ENCODE measurements at places on chromosomes 5 and 9. TPM values are rescaled to one million over a fixed set of nuclear protein-coding genes. Genes with fewer than 3 reads are reported as not detected.

- DNase-seq: no peak
These were observed 169.7 kb upstream of the IRX2 start for GRCh38 chr5:2921176-2921575.

Gene MAT2B
- total RNA-seq: 73.0 TPM

DNA sequence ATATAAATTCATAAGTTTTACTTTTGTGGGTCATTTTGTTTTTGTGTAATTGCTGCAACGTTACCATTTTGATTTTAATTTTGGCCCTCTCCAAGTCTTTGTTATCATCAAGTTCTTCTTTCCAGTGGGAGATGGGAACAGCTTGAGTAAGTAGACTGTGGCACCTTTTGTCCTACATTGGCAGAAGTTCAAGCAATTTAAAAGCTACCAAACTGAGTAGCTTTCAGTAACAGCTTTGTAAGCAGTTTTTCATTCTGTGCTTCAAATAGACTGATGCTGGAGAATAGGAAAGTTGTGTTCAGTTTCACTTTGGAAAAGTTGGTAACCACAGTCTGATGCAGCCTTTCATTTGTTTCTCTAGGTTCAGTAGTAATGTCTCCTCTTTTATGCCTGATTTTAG lies 47.8 kb upstream of the TMED7 start:
- no peak for DNase-seq

Gene TRPM3
- total RNA-seq: 3.4 TPM

Gene GKAP1
- total RNA-seq: 0.06 TPM

DNA sequence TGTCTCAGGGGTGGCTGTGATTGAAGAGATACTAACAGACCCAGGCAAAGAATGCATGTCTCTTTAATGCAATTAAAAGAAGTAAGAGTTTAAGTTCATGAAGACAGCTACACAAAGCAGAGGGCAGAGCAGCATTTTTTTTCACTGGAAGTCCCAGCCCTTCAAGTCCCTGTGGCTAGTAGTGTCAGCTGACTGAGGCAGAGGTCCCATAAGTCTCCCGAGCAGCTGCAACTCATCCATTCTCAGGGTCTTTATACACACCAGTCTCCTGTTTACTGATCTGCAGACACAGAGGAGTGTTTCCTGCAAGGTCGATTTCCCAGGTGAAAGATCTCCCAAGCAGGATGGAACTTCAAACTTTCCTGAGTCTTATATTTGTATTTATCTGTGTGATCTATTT lies 169.4 kb upstream of the GLRA1 start:
- DNase-seq: no peak

GRCh38 chr5:96927008-96927407 lies 8.9 kb upstream of the LNPEP start:
- DNase-seq: peak; percentile 25

DNA sequence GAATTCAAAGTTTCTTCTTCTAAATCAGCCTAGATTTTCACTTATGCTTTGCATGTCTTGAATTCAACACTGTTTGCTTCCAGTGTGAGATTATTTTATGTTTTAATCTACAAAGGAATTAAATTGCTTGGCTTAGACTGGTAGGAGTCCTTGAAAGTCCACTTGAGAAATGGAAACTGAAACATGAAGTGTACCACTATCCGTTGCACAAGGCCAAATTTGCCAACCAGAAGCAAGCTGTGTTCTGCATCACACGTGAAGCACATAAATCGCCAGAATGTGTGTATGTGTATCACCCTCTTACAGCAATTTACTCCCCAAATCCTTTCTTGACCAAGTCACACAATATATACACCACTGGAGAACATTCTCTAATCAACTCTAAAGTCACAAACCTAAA lies 10.3 kb downstream of the SEMA6A start:
- DNase-seq: no peak

- no peak for DNase-seq
These were observed 144.0 kb upstream of the PLPPR1 start for GRCh38 chr9:100884518-100884917.

- peak; percentile 15 for DNase-seq
These were observed 902 bp downstream of the HABP4 start for GRCh38 chr9:96450613-96451528.

Gene PCDHB9
- 3.1 TPM for total RNA-seq

GRCh38 chr5:73434907-73435306 lies 13.7 kb downstream of the FOXD1 start:
- no peak for DNase-seq

DNA sequence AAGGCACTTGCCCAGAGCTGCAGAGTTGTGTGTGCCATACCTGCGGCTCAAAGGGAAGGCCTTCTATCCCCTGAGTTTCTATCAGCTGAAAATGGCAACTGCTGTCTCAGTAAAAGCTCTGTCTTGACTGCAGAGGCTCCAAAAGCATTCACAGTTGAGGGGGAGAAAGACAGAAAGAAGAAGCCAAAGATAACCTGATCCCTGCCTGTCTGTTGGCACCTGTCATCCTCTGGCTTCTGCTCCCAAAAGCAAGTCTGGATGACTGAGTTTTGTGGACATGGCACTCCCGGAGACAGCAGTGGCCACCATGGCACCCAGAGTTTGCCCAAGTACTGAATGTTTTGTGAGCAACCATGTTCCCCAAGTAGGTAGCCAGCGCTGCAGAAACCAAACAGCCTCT lies 176.6 kb downstream of the NR3C1 start:
- no peak for DNase-seq

DNA sequence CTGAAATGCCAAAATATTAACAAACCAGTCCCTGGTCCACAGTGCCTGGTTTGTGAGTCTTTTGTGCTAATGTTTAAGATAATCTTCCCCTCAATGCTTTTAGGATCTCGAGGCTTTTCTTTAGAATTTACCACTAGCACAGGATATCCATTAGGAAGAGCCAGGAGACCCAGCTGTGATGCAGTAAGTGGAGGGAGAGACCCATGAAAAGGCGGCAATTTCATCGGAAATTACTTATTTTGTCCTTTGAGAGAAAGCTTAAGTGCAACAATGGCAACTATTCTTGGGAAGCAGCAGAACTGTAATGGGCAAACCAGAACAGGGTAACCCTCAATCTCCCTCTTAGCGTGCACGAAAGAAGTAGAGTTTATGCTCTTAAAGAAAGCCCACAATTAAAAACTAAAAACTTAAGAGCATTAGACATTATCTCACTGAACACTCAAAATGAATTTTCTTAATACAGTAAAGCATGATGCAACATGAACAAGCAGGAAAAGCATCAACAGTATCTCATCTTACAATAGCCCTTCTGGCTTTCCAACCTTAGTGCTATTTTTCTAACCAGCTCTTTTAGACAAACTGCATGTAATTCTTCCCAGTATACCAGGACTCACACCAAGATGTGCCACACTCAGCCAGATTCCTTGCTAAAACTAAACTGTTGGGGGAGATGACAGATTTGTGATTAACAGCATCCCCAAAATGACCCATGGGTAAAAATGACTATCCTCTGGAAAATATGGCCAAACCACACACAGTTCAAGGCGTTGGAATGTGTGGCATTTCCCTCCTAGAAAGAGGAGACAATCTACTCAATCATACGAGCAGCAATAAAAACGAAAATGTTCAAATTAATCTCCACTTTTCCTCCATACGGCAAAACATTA lies 36.4 kb downstream of the PWWP2A start:
- peak; percentile 88 for DNase-seq

DNA sequence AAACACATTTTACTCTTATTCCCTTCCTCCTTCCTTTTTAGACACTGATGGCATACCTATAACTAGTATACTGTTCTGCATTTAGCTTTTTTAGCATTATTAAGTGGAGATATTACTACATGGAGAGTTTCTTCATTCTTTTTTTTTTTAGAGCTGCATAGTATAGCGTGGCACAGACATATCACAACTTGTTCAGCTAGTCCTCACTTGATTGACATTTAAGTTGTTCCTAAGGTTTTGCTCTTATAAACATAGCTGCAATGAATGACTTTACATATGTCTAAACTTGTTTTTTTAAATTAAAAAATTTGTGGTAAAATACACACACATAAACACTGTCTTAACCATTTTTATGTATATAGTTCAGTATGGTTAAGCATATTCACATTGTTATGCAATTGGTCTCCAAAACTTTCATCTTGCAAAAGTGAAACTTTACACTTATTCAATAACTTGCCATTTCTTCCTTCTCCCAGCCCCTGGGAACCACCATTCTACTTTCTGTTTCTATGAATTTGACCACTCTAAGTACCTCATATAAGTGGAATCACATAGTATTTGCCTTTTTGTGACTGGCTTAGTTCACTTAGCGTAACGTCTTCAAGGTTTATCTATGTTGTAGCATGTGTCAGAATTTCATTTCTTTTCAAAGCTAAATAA lies 48.7 kb downstream of the ANKDD1B start:
- no peak for DNase-seq

- DNase-seq: no peak
These were observed 278.3 kb upstream of the RFX3 start for GRCh38 chr9:3804103-3804502.

DNA sequence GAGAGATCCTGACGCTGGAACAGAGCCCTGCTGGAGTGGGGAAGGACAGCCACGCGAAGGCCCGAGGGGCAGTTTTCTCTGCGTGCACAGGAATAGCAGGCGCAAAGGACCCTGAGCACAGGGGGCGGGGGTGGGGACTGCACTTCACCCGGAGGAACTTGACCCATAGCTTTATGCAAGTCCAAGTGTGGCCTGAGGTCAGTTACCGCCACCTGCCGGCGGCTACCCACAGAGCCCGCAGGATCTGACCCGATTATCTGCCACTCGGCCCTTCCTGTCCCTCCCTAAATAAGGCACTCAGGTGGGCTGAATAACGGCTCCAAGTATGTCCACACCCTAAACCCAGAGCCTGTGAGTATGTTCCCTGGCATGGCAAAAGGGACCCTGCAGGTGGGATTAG lies 65.4 kb upstream of the FCN1 start:
- no peak for DNase-seq

Gene NME5
- total RNA-seq: 0.17 TPM

- no peak for DNase-seq
These were observed 116.8 kb upstream of the SPRY4 start for GRCh38 chr5:142441616-142442015.

DNA sequence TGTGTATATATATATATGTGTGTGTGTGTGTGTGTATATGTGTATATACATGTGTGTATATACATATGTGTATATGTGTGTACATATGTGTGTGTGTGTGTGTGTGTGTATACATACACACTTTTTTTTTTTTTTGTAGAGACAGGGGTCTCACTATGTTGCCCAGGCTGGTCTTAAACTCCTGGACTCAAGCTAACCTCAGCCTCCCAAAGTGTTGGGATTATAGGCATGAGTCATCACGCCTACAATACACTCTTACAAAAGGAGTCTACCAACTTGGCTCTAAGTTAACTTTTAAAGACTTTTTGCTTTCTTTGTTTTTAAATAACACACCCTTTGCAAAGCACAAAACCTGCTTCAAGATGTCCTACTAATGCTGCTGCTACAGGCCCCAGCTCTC lies 2.1 kb downstream of the C9orf78 start:
- no peak for DNase-seq

DNA sequence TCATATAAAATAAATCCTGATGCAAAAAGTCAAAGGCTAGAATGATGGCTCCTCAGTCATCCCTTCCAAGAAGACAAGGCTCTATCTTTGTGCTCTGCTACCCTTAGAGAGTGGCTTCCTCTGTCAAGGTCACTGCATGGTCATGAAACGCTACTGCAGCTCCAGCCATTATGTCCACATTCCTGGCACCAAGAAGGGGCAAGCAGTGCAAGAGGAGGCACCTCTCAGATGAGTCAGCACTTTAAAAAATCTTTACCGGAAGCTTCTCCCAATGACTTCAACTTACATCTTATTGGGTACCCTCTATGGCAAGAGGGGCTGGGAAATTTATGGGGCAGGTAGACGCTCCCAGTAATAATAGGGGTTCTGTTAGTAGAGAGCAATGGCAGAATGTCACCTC lies 129.5 kb upstream of the CPEB4 start:
- DNase-seq: no peak

Gene IRF1
- total RNA-seq: 20.3 TPM

DNA sequence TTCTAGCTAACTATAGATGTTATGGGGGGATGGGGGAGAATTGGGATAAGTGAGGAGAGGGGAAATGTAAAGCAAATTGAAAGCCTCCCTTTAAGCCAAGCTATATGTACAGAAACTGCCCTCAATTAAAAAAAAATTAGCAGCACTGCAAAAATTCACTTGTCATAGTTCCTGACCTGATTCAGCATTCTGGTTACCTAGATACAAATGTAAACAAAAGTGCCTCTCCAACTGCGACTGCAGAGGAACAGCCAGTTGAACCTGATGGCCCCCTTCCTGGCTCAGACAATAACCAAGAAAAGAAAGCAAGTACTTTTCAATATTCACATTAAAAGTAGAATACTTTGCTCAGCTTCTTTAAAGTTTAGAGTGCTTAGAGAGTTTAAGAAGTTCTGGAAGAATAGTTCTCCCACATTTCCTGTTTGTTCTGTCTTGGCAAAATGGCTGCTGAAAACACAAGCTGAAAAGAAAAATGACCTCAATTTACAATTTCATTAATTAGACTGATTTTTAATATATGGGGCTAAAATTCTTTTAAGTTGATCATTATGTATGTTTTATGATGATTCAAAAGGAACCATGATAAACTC lies 1.5 kb downstream of the FAM81B start:
- peak; percentile 27 for DNase-seq

Gene POLR3G
- 14.2 TPM for total RNA-seq

DNA sequence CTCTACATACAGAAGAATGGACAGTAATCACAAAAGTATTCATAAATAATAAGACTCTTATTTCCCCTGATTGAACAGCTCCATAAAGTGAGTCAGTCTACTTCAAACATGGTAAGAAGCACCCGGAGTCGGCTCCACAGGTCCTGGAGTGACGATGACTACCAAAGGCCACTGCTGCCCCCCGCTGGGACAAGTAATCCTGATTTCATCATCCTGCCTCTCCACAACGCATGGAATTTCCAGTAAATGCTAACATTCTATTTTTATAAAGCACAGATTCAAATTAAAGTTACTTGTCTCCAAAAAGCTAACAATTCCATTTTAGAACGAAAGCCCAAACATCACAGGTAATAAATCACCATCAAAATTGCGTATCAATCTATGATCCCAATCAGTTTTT lies 16.2 kb downstream of the ATPSCKMT start:
- peak; percentile 86 for DNase-seq

GRCh38 chr5:141492168-141492885 lies 3.4 kb downstream of the PCDHGC5 start:
- DNase-seq: no peak

- peak; percentile 19 for DNase-seq
These were observed 67.8 kb upstream of the IL33 start for GRCh38 chr9:6147846-6148245.

DNA sequence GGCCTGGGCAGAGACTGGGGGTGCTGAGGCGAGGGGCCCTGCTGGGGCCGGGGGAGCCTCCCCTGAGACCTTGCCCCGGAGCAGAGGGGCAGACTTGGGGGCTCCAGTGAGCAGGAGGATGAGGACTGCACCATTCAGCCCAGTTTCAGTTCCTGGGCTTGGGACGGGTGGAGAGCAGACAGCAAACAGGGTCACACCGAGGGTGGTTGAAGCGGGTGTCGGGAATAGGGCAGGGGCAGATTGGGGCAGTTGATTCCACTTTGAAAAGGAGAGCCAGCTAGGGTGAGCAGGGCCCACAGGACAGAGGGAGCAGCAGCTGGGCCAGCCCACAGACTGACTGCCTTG lies 4.5 kb downstream of the GRK6 start:
- DNase-seq: no peak

- DNase-seq: no peak
These were observed 59.8 kb upstream of the TBC1D9B start for GRCh38 chr5:179967489-179967888.

Gene CETN3
- total RNA-seq: 22.1 TPM
